ENCODE measurements at places on chromosomes 4 and X.

GRCh38 chrX:40097504-40098263, at the start of gene BCOR:
TSS of gene BCOR (minus strand) at chrX:40097958. CDS start at chrX:40077929, 20,029 bp downstream.
- DNase-seq = peak; percentile 41

DNA sequence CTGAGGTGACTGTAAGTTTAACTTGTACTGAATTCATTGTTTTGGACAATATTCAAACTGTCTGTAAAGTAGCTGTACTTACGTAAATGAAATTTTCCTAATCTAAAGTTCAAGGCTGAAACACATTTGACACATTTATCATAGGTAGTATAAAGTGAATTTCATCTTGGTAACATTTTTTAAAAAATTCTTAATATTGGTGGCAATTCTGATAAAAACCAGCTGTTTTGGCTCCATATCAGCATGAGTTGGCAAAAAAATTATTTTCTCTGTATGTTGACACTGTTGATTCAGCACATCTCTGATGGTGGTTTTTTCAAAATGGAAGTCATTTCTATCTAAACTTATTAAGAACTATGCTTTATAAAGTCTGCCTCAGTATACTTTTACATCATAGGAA, 30.9 kb downstream of the CXorf58 start:
- DNase-seq = no peak

GRCh38 chrX:104137496-104137895, 19.3 kb downstream of the SLC25A53 start:
- DNase-seq = no peak

DNA sequence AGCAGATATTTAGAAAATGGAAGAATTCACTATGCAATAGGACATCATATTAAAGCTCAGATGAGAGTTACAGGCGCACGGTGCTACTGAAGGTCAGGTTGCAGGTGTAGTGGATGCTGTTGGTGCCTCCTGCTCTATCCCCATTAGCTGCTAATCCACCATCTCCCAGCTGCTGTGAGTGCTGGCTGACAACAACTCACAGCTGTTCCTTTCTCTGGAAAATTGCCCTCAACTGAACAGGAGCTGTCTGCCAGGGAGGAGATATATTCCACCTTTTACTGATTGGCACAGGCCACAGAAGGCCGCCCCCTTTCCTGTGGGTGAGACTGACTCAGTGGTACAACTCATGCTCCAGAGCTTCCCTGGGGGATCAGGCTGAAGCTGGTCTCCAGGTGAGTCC, 48.7 kb downstream of the UCHL1 start:
- DNase-seq = no peak

GRCh38 chr4:105620640-105621323, 68.4 kb downstream of the ARHGEF38 start:
- DNase-seq = no peak

- DNase-seq = no peak
Observed at GRCh38 chr4:156969911-156970310, 1.7 kb downstream of the PDGFC start.

All from stimulated activated CD8-positive, alpha-beta memory T cell treated with anti-CD3 and anti-CD28 coated beads, Interleukin-7, amount 100 ng/mL, for 1 hour (primary cell).